T-helper 17 cell (primary cell): ENCODE measurements at places on chromosomes 2 and 18. TPM values are rescaled to one million over a fixed set of nuclear protein-coding genes. Genes with fewer than 3 reads are reported as not detected.

- DNase-seq = no peak
Measured at GRCh38 chr2:215737477-215737876, 275.9 kb downstream of the MREG start.

- no peak for DNase-seq
Measured at GRCh38 chr18:61133783-61134182, 199.4 kb upstream of the CDH20 start.

- no peak for DNase-seq
Measured at GRCh38 chr2:113703386-113704299, 52.8 kb downstream of the SLC35F5 start.

DNA sequence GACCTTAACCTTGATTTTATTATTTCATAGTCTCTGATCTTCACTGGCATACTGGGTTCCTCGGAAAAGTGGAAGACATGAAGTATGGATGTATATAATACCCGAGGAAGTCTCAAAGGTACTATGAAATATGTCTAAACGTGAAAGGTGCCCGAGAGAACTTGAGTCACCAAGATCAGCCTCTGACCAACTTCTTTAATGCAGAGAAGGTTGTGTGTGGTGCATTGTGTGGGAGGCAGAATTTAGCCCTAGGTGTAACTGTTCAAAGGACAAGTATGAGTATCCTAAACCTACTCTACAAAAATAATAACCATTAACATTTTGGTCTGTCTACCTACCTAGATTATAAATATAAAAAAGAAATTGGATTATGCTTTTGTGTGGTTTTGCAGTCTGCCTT lies 36.1 kb downstream of the OSBPL6 start:
- DNase-seq = no peak

DNA sequence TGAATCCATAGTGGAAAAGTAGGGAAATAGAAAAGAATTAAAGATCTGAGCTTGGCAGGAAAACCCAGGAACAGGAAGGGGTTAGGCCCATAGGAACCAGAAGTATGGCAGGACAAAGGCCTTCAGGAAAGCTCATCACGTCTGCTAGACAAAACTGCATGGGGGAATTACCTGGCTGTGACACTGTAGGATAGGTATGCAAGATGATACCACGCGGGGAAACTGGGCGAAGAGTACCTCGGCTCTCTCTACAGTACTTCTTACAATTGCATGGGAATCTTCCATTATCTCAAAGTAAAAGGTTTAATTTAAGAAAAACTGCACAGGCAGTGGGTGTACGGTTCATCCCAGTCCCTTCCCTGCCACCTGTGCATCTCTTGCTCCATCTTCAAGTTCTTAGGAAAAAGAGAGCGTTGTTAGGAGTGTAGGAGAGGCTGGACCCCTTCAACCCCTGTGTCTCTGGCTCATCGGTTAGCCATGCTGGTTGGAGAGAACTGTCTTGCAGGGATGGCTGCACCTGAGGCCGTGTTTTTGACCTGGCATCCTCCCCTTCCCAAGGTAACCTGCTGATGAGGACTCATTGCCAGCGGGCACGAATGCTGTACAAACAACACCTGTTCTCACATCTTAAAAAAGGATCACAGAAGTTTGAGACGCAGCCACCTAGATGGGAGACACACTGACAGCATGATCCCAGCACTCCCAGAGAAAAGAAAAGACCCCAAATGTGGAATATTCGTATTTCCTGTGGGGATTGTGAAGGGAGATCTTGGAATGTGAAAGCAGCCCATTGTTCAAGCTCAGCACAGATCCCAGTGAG lies 120.5 kb upstream of the COPS8 start:
- DNase-seq = no peak

DNA sequence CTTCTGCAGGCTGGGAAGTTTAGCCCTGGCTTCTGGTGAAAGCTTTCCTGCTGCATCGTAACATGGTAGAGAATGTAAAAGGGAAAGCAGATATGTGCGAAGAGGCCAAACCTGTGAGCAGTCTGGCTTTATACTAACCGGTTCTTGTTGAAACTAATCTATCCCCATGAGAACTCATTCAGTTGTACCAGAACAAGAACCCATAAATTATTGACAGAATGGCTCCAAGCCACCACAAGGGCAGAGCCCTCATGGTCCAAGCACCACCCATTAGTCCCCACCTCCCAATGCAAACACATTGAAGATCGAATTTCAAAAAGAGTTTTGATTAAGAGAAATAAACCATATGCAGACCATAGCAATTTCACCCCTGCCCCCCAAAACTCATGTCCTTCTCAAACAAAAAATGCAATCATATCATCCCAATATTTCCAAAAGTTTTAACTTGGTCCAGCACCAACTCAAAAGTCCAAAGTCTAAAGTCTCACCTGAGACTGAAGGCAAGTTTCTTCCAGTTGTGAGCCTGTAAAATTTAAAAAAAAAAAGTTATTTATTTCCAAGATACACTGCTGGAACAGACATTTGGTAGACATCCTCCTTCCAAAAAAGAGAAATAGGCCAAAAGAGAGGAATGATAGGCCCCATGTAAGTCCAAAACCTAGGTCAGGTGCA lies 318.9 kb downstream of the CNTNAP5 start:
- DNase-seq = no peak

- no peak for DNase-seq
Measured at GRCh38 chr18:76993573-76993972, 139.0 kb downstream of the MBP start.

- DNase-seq = no peak
Measured at GRCh38 chr2:85878719-85879370, 9.9 kb downstream of the ST3GAL5 start.

Gene DCC
- not detected for total RNA-seq

Gene ALK
- not detected for total RNA-seq

Gene UGT1A4
- not detected for total RNA-seq

Gene RSAD2
- 4.7 TPM for total RNA-seq
